ENCODE measurements at places on chromosomes 7 and 10.

DNA sequence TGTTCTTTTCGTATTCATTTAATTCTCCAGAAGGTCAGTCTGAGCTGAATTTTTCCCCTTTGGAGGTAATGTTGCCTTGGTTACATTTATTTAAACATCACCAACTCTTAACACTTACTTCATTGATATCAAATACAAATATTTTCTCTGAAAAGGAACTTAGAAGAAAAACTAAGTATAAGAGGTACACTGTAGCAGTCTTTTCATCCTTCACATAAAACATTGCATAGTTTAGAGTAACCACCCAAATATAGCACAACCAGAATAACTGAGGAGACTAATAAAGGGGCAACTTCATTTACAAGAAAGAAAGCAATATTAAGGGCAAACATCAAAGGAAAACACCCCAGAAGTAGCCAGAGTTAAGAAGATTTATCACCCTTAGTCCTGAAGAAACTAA, 1115.0 kb upstream of the POT1 start:
- no peak for DNase-seq

DNA sequence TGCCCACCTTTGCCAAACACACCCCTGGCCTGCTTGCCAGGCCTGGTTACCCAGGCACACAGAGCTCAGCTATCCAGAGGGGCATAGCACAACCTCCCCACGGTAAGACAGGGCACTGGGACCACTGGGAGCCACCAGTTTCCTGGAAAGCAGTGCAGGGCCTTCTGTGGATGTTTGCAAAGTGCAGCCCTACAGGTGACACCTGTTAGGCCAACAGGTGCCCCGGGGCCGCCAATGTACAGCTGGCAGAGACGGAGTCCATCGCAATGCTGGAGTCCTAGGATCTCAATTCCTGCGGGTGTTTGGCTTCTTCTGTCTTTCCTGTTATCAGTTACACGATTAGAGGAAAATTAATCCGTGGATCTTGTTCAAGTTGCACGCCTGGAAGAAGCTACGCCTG, 94.9 kb downstream of the NPTX2 start:
- no peak for DNase-seq

GRCh38 chr7:158740013-158740656, 35.5 kb upstream of the NCAPG2 start:
- DNase-seq = no peak

GRCh38 chr7:91653286-91653685, 227.2 kb downstream of the MTERF1 start:
- no peak for DNase-seq

- DNase-seq = no peak
Measured at GRCh38 chr10:118742782-118743181, 12.0 kb downstream of the CACUL1 start.

GRCh38 chr10:3538656-3539531, 246.1 kb downstream of the KLF6 start:
- peak; percentile 94 for DNase-seq

GRCh38 chr10:86065711-86066251, 300.8 kb downstream of the GRID1 start:
- DNase-seq = no peak

- no peak for DNase-seq
Measured at GRCh38 chr10:106636766-106637491, 527.6 kb downstream of the SORCS1 start.

DNA sequence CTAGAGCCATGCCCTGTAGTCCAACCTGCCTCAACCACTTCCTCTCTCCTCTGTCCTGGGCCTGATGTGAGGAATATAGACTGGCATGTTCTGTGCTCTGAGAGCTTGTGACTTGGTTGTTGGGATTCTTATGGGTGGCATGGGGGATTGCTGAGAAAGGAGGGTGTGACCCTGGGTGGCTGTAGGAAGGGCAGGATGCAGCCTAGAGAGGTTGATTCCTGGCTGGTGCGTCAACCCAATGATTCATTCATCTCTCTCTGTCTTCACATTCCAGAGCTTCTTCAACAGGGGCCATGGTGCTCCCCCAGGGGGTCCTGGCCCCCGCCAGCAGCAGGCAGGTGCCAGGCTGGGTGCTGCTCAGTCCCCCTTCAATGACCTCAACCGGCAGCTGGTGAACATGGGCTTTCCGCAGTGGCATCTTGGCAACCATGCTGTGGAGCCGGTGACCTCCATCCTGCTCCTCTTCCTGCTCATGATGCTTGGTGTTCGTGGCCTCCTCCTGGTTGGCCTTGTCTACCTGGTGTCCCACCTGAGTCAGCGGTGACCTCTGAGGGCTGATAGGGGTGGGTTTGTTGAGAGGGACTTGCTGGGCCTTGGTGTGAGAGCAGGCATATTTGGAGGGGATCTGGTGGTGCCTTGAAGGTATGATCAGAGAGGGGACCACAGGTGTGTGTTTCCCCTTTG, 2.6 kb downstream of the FAM241B start:
- no peak for DNase-seq

DNA sequence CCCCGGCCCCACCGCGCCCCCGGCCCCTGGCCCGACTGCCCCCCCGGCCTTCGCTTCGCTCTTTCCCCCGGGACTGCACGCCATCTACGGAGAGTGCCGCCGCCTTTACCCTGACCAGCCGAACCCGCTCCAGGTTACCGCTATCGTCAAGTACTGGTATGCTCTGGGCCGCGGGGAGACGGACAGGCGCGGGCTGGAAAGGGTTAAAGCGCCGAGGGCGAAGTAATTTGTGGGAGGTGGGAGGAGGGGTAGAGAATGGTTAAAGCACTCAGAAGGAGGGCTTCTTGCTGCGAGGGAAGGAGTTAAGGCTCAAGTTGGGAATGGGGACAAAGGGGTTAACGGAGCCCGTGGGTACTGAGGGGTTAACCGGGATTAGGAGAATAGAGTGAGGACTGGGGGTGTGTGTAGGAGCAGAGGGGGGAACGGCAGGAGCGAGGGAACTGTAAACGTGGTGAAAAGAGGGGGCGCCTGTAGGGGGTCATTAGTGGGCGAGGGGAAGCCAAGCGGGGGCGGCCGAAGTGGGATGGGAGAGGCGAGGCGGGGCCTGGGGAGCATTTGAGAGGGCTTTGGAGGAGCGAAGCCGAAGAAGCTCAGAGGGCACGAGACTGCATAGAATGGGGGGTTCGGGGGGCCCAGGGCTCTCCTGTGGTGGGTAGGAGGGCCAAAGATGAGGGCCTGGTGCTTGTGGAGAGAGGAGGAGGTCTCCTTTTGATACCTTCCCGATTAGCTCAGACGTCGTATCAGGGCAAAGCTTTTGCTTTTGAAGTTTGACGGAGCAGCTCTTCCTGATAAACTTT, 605 bp downstream of the SUFU start:
- peak; percentile 52 for DNase-seq

DNA sequence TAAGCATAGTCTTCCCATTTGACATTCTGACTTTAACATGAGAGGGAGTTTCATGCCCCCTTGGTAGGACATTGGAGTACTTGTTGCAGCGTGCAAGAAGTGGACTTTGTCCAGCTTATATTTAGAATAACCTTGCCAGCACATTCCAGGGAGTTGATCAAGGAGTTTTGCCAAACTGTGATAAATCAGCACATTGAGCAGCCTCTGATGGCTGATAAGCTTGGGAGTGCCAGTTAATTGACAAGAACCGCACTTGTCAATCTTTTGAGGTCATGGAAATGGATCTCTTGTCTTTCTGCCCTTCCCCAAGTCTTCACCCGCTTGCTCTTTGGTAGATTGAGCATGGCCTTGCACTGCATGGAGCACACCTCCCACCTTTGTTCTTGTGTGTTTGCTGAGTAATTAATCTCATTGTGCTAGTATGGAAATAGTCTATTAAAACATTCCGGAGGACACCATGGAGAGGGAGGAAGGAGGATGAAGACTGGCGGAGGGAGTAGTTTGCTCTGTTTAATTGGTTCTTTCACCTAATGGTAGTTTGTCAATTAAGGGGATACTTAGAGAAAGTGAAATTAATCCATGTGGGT, 668.5 kb upstream of the GALNT17 start:
- no peak for DNase-seq

DNA sequence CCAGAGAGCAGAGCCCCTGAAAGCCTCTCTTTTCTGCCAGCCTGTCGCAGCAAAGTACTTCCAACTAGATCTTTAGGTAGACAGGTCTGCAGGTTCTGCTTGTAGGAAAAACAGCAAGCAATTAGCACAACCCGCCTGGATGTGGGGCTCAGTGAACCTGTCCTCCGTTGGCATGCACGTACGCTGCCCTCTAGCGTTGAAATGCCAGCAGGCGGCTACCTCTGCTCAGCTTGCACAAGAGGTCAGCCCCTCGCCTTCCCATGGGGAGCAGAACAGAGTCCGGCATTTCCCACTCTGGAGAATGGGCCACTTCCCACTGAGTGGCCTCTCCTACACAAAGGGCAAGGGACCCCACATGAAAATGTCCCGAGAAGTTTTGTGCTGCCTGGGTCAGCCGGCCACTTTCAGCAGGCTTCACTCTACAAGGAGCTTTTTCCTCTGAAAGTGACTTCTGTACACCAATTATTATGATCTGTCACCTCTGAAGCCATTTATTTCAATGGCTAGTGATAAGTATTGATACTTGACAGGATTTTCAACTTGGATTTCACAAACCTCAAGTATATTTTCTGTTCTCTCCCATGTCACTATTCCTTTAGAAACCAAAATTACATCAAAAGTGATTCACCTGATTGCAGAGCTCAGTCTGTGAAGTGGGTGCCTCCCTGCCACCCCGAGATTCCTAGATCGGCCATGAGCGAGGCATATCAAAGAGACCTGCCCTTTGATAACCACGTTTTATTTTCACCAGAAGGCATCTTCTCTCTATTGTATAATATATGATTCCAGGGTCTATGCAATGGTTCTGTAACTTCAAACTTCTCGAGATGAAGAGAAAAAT, 56.7 kb downstream of the JCAD start:
- DNase-seq = peak; percentile 86

DNA sequence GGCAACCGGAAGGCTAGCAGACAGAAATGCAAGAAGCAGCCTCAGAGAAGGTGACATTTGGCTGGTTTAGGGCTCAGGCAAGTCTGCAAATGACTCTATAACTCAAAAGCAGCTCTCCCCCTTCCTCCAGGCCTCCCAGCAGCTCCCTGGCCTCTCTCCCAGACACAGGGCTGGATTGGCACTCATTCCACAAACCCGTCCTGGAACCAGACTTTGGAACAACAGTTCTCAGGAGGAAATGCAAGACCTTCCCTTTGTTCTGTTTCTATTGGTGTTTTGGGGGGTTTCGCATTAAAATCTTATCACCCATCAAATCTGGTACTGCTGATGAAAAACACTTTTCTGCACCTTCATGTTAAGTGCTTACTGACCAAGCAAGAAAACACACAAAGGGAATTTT, 40.3 kb upstream of the EFCAB10 start:
- no peak for DNase-seq

DNA sequence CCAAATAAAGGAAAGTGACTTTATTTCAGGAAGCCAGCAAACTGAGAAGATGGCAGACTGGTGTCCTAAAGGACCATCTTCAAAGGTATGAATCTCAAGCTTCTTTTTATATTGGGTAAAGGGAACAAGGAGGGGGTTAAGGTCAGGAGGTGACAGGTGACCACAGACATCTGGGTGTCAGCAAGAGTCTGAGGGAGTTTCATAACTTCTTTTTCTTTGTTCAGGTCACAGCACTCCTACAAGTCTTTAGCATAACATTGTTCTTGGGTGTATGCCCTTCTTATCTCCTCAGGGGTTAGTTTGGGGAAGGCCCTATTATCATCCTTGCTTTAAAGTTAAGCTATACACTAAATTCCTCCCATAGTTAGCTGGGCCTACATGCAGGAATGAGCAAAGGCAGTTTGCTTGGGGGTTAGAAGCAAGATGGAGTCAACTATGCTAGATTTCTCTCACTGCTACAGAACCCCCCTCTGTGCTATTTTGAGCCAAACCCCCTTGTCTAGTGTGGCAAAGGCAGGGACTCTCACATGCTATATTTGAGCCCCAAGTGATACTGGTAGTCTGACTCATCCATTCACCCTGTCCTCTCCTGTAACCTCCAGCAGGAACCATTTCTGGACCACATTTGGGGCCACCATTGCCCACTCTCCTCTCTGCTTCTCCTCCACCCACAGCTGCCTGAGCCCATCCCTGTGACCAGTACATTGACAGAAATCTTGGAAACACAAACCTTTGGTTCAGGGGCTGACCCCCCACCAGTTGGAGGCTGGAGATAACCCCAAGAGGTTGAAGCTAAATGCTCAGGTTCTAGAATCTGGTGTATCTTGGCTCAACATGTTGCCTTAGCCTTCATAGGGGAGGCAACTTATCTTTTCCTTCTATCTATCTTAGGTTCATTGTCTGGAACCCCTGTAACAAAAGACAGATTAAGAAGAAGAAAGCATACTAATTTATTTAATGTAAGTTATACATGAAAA, 55.5 kb upstream of the LRGUK start:
- no peak for DNase-seq

GRCh38 chr7:47795631-47796030, 152.6 kb downstream of the PKD1L1 start:
- DNase-seq = no peak

- no peak for DNase-seq
Measured at GRCh38 chr7:111004310-111004901, 86.5 kb upstream of the LRRN3 start.

- no peak for DNase-seq
Measured at GRCh38 chr7:108600399-108600798, 30.7 kb downstream of the DNAJB9 start.

DNA sequence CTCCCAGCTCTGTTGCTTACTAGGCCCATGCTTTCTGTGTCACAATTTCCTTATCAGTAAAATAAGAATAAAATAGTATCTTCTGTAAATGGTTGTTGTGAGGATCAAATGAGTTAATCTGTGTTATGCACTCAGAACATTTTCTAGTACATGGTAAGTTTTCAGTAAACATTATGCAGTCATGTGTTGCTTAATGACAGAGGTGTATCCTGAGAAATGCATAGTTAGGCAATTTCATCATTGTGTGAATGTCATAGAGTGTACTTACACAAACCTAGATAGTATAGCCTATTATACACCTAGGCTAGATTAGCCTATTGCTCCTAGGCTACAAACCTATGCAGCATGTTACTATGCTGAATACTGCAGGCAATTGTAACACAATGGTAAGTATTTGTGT, 4.4 kb downstream of the PTTG1IP2 start:
- DNase-seq = no peak

- peak; percentile 31 for DNase-seq
Measured at GRCh38 chr10:50552771-50553535, 70.8 kb downstream of the SGMS1 start.

GRCh38 chr7:38862666-38863065, 46.3 kb downstream of the VPS41 start:
- peak; percentile 13 for DNase-seq

DNA sequence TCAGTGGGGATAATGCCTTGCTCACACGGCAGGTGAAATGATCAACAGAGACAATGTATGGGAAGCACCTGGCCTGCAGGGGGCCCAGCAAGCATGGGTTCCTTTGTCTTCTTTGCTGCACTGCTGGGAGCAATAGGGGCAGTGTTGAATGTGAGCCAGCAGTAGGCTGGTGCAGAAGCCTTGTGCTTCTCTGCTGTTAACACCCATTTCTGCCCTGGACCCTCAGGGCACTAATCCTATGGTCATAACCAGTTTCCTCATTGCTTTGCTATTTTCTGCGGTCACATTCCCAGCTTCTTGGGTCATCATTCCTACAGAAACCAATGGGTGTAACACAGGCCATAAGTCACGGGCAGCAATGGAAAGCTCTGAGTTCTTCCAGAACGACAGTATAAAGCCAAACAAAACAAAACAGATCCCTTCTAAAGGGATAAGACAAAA, 10.9 kb upstream of the LGI1 start:
- DNase-seq = peak; percentile 75

All from DMS53 (cell line).